Stomach (tissue), 19 donors: ENCODE measurements at places on chromosomes 11 and 22.
A peak's percentile ranks its signal among the peaks of the same experiment; 100 is the strongest.

DNA sequence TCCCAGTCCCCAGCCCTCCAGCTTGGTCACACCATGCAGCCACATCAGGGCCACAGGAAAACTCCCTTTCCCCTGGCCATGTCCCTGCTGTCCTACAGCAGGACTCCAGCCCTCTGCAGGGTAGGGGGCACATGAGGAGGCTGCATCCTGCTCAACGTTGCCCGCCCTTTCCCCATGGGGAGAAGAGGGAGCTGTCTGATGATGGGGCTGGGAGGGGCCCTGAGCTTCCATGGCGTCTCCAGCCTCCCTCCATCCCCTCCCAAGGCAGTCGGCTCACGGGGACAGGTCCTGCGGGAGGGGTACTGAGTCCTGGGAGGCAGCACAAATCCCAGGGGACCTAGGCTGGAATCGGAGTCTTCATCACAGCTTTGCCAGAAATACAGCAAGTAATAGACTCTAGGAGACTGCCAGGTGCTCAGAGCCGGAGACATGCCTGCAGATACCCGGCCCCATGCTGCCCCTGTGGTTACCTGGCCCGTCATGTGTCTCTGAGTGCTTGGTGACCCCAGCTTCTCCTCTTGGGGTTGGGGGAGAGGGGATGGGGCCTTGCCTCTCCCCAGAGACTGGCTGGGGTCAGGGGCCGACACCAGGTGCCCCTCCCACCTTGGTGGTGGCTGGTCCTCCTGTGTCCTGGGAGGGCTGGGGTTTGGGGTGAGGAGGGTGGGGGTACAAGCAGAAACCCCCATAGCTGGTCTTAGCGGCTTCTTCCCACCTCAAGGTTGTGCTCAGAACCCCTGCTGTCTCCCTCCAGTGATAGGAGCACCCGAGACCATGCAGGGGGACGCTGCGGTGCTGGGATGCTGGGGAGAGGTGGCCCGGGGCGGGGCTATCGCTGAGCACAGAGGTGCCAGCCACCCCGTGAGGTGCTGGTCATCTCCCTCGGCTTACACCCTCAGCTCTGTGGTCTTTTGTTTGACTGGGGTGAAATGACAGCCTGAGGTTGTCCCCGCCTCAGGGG lies 2.3 kb downstream of the MRGPRE start:
- H3K4me3 ChIP-seq = no peak overlapping the region
- peaks cover 5% of the 10 kb centered on the region for H3K4me1 ChIP-seq
- H3K27me3 ChIP-seq = no peaks in the 10 kb centered on the region

DNA sequence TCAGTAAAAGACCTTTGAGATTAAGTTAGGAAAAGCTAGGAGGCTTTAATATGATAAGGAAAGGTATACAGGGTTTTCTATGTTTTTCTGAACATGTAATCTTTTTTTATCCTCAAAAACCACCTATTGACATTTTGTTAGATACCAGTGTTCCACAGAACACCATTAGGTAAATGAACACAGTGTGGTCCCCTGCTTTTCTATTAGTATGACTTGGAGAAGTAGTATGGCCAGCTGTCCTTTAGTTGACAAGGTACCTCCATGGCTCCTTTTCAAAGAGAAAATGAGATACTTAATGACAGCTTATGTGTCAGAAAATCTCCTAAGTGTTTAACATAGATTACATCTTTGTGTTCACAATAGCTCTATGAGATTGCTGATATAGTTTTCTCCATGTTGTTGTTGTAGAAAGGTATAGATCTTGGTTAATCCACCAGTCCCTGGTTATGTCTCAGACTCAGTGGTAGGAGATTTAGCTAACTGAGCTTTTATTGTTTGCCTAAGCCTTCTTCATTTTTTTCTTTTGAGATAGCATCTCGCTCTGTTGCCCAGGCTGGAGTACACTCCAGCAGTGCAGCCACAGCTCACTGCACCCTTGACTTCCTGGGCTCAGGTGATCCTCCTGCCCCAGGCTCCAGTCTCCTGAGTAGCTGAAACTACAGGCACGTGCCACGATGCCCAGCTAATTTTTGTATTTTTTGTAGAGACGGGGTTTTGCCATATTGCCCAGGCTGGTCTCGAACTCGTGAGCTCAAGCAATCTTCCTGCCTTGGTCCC lies 46.0 kb downstream of the STIM1 start:
- H3K27ac ChIP-seq = no peak overlapping the region
- no peak for DNase-seq
- no peak overlapping the region for H3K4me3 ChIP-seq
- peaks cover 61% of the 10 kb centered on the region for H3K4me1 ChIP-seq
- no peaks in the 10 kb centered on the region for H3K36me3 ChIP-seq
- no peaks in the 10 kb centered on the region for H3K27me3 ChIP-seq

GRCh38 chr22:19756288-19757128 lies 4.1 kb upstream of the TBX1 start:
- peaks cover 56% of the 10 kb centered on the region for H3K4me1 ChIP-seq
- H3K4me3 ChIP-seq = peak overlapping the region; percentile 31
- peak; percentile 74 for DNase-seq
- H3K27me3 ChIP-seq = peaks cover 37% of the 10 kb centered on the region

GRCh38 chr11:118068206-118068944 lies 8.5 kb upstream of the TMPRSS4 start:
- no peak overlapping the region for H3K4me3 ChIP-seq
- no peaks in the 10 kb centered on the region for H3K4me1 ChIP-seq
- no peaks in the 10 kb centered on the region for H3K36me3 ChIP-seq
- H3K27ac ChIP-seq = no peak overlapping the region

- no peaks in the 10 kb centered on the region for H3K4me1 ChIP-seq
- DNase-seq = no peak
- no peaks in the 10 kb centered on the region for H3K27me3 ChIP-seq
- no peak overlapping the region for H3K4me3 ChIP-seq
- H3K36me3 ChIP-seq = no peaks in the 10 kb centered on the region
- H3K27ac ChIP-seq = no peak overlapping the region
Observed at GRCh38 chr11:1165256-1166041, 7.7 kb downstream of the MUC5AC start.

DNA sequence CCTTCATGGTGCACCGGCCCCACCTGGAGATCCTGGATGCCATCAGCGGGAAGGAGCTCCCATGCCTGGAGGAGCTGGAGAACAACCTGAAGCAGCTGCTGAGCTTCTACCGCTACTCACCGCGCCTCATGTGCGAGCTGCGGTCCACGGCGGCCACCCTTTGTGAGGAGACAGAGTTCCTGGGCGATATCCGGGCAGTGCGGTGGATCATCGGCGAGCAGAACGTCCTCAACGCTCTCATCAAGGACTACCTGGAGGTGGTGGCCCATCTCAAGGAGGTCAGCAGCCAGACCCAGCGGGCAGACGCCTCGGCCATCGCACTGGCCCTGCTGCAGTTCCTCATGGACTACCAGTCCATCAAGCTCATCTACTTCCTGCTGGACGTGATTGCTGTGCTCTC lies 59.2 kb downstream of the SYT13 start:
- H3K27ac ChIP-seq = no peak overlapping the region
- H3K36me3 ChIP-seq = peaks cover 44% of the 10 kb centered on the region
- no peaks in the 10 kb centered on the region for H3K4me1 ChIP-seq
- H3K27me3 ChIP-seq = no peaks in the 10 kb centered on the region
- no peak for DNase-seq

DNA sequence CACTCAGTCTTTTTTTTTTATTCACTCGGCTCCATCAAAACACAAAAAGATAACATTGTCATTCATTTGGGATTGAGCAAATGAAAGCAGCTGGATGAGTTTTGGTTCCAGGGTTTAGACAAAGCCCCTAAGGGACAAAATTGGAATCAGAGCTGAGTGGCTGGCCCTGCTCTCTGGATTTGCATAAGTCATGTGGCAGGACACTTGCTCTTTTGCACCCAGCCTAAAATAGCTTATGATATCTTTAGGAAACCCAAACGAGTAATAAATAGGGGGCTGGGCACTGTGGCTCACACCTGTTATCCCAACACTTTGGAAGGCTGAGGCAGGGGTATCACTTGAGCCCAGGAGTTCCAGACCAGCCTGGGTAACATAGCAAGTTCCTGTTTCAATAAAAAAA lies 11.0 kb upstream of the TMEM121B start:
- DNase-seq = no peak
- no peaks in the 10 kb centered on the region for H3K4me1 ChIP-seq
- no peaks in the 10 kb centered on the region for H3K27me3 ChIP-seq

DNA sequence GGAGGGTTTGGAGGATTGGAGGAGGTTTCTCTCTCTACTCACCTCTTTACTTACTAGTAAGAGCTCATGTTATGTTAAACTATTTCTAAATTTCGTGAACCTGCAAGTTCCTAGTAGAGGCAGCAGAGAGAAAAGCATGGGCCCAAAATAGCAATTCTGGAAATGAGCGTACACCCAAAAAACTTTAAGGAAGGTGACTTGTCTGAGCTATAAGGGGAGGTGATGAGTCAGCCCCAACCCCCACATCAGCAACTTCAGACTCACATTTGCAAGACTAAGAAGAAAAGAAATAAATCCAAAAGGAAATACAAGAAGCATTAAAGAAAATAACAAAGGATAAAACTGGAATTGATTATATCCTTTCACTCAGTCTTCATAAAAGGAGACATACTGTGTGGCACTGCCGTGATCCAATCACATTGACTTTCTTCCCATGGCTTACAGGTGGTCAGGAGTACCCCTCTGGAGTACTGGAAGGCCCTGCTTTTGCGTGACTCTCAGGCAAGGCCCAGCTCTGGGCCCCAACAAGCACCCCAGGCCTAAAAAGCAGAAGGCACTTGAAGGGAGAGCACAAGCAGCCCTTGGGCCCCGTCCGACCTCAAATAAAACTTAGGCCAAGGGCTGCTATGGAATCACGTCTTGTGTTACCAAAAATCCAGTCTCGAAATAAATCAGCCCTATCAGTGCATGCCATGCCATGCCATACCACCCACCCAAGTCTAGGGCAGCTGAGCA lies 14.3 kb downstream of the PACSIN2 start:
- peak overlapping the region; percentile 34 for H3K27ac ChIP-seq
- no peak overlapping the region for H3K4me3 ChIP-seq
- H3K27me3 ChIP-seq = no peaks in the 10 kb centered on the region
- DNase-seq = no peak

DNA sequence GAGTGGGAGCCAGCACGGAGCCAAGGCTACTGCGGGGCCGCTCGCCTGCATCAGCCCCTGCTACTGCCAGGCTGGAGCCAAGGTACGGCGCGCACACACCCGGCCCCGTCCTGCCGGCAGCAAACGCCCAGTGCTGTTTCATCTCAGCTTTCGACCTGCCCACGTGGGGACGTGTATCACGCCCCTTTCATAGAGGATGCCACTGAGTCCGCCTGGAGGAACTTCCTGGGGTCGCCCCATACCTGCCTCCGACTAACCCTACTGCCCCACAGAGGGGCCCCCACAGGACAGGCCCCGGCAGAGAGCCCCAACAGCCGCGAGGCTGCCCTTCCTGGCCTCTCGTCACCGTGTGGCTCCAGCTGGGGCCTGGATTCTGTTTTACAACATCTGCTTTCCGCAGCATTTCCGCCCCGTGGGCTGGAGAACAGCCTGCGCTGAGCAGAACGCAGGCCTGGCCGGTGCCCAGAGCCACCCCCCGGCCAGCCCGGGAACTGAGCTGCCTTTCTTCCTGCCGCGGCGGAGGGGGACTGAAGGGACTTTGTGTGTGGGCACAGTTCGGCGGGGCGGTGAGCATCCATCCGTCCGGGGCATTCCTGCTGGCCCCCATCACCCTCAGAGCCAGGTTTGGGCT lies 22.9 kb upstream of the ARHGAP8 start:
- no peak for DNase-seq
- no peak overlapping the region for H3K4me3 ChIP-seq
- H3K36me3 ChIP-seq = peaks cover 54% of the 10 kb centered on the region
- H3K4me1 ChIP-seq = no peaks in the 10 kb centered on the region
- peak overlapping the region; percentile 66 for H3K27ac ChIP-seq

GRCh38 chr11:59755701-59756557 lies 753 bp downstream of the STX3 start:
- peaks cover 17% of the 10 kb centered on the region for H3K4me1 ChIP-seq
- no peaks in the 10 kb centered on the region for H3K27me3 ChIP-seq
- H3K27ac ChIP-seq = peak overlapping the region; percentile 97
- peak; percentile 79 for DNase-seq

- H3K36me3 ChIP-seq = no peaks in the 10 kb centered on the region
- peak overlapping the region; percentile 9 for H3K4me3 ChIP-seq
- DNase-seq = no peak
- H3K4me1 ChIP-seq = peaks cover 29% of the 10 kb centered on the region
- H3K27me3 ChIP-seq = no peaks in the 10 kb centered on the region
Observed at GRCh38 chr11:128716661-128717210, 22.9 kb downstream of the FLI1 start.

DNA sequence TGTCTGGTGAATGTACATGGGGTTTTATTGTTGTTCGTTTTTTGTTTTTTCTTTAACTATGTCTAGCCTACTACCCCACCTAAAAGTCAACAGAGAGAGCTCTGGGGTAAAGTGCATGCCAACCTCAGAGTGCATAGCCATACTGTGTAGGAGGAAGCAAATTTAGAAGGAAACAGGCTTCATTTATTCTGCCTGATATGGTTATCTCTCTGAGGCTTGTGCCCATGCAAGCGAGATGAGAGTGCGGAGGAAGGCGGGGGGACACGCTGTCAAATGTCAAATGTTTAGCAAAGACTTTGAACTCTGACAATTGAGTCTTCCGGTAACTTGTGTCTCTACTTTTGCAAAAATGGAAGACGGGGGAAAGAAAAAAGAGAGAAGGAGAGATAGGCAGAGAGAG lies 295.5 kb downstream of the ETS1 start:
- H3K27me3 ChIP-seq = no peaks in the 10 kb centered on the region
- H3K4me1 ChIP-seq = peaks cover 28% of the 10 kb centered on the region
- H3K36me3 ChIP-seq = no peaks in the 10 kb centered on the region

DNA sequence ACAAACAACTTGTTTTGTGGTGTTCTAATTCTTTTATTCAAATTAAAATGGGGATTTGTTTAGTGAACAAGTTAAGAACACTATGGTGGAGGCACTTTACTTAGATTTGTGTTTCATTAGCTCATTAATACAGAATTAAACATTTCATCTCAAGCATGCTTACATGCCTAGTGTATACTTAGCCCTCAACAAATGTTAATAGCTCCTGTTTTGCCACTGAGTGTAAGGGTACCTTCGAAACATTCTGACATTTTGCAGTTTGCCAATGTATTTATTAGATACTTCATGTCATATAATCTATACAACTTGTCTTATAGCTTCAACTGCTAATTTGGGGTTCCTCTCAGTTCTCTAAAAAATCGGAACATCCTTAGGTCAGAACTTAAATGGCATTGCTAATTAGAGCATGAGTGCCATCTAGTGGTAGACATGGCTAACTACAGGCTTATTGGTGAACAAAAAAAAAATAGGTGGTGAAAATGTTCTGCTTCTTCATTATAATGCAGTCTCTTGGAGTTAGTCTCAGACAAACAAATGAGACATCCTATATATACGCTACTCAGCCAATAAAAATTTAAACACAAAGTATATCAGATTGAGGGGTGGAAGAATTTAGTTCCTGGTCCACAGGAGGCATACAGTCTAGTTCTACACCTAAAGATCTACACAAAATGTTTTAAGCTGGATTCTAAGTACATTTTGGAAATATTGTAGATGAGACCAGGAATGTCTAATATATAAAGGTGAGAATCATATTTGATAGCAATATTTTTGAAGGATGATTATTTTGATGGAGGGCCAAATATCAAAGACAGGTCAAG lies 4.9 kb upstream of the CNTN5 start:
- DNase-seq = peak; percentile 74
- peaks cover 13% of the 10 kb centered on the region for H3K27me3 ChIP-seq
- H3K36me3 ChIP-seq = no peaks in the 10 kb centered on the region
- H3K4me3 ChIP-seq = no peak overlapping the region
